ENCODE measurements at places on chromosomes 1 and 21. TPM values are rescaled to one million over a fixed set of nuclear protein-coding genes. Genes with fewer than 3 reads are reported as not detected.

NUP133 gene
- total RNA-seq: 52.8 TPM

DNA sequence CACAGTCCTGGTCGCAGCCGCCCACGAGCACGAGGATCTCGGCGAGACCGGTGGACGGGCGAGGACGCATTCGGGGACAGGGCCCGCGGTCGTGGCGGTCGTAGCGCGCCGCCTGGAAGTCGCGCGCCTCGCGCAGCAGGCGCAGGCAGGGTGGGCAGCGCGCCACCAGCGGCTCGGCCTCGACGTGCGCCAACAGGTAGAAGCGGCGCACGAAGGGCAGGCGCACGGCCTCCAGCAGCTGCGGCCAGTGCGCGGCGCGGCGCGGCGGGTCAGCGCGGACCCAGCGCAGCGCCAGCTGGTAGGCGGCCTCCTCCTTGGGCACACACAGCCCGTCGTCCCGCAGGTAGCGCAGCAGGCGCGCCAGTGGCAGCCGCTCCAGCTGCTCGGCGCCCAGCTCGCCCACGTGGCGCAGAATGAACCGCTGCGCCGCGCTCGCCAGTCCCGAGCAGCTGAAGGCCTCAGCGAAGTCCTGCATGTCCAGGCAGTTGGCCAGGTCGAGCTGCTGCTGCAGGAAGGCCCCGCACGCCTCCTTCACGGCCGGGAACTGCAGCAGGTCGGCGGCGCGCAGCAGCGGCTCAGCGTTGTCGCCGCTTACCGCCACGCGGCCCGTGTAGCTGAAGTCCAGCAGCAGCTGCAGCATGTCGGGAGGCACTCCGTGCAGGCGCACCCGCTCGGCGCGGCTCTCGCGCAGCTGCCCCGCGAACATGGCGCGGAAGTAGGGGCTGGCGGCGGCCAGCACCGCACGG, 573 bp downstream of the KLHL21 start:
- no peak for DNase-seq

DNA sequence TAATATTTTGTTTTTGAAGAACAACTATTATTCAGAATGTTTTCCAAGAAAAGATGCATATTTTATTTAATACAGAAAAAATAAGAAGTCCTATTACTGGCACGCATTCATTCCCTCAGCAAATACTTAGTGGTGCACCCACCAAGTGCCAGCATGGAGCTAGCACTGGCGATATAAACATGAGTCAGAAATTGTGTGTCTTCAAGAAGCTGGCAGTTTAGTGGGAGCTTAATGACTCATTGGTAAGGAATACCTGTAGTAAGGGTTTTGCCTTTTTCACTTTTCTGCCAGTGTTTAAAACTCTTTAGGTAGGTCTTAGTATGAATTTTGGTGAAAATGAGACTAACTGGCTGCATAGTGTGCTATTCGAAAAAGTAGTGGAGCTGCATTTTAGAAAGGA, 6.3 kb downstream of the MAGI3 start:
- DNase-seq: peak; percentile 80

SETSIP gene
- 1.00 TPM for total RNA-seq

GRCh38 chr1:100335436-100335835, 16.9 kb upstream of the CDC14A start:
- no peak for DNase-seq

GRCh38 chr1:27314169-27314568, 7.8 kb upstream of the TMEM222 start:
- DNase-seq: no peak

DNA sequence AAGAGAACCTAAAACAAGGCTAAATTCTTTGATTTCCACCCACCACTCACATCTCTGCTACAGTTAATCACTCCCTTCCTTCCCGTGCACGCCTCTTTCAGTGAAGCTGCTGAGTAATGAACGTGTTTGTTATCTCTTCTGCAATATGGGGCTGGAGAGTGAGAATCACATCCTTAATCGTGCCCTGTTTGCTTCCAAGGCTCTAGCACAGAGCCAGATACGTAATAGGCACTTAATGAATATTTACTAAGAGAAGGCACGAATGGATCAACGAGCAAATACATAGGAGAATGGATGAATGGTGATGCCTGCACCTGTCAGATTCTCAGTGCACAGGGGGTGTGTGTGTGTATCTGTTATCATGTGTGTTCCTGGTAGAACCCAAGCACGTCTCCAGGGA, 22.1 kb upstream of the FAM43B start:
- no peak for DNase-seq

GRCh38 chr1:61080413-61081143, 1.8 kb upstream of the NFIA start:
- no peak for DNase-seq

- no peak for DNase-seq
These were observed 2.2 kb downstream of the PIGV start for GRCh38 chr1:26789931-26790330.

DNA sequence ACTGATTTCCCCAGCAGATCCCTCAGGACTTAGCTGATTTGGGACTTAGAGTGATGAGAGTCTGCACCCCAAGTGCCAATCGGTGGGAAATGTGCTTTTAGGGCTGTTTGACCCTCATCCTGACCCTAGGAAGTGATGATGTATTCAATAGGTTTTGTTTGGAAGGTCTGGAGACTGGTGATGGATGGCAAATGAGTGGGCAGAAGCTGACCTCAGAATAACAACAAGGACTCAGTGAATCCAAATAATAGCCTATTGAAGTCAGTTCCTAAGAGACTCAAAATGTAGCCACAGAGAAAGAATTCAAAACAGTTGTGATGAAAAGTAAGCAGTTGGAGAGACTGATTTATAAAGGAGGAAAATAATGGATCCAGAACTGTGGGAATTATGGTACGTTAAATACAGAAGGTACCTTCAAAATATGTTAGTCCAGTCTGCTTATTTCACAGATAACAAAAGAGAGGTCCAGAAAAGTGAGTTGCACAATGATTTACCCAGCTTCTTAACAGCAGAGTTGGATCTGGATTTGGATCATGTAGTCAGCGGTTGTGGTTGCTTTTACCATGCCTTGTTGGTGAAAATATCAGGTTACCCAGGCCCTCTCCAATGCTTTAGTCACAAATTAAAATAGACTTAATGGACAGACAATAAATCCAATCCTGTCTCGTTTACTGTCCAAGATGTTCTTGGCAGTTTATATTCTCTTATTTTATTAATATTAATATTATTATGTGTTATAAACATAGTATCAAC, 123.0 kb upstream of the PTBP2 start:
- no peak for DNase-seq

CFHR3 gene
- 0.03 TPM for total RNA-seq

TNFRSF8 gene
- total RNA-seq: not detected

- DNase-seq: no peak
These were observed 8.5 kb downstream of the SCYL3 start for GRCh38 chr1:169885207-169885606.

MR1 gene
- 21.1 TPM for total RNA-seq

DNA sequence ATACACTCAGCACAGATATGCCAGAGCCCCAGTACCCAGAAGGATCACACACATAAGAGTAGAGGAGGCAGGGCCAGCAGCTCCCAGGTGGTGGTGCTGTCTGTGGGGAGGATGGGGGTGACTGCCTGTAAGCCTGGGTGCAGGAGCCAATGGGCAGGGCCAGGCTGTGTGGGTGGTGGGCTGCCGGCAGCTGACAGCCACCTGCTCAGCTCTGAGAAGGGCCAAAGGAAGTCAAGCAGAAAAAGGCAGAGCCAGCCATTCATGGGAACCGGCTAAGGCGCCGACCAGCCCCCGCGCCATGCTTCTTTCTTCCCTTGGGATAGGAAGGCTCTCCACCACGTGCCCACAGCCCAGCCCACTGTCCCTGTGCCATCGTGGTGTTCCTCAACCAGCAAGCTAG, 14.1 kb downstream of the PIK3C2B start:
- DNase-seq: no peak

CD48 gene
- total RNA-seq: not detected

ABCA4 gene
- not detected for total RNA-seq

LMOD1 gene
- not detected for total RNA-seq

Data from A172 (cell line).